ENCODE measurements at places on chromosomes 3 and 15. TPM values are rescaled to one million over a fixed set of nuclear protein-coding genes. Genes with fewer than 3 reads are reported as not detected.

DNA sequence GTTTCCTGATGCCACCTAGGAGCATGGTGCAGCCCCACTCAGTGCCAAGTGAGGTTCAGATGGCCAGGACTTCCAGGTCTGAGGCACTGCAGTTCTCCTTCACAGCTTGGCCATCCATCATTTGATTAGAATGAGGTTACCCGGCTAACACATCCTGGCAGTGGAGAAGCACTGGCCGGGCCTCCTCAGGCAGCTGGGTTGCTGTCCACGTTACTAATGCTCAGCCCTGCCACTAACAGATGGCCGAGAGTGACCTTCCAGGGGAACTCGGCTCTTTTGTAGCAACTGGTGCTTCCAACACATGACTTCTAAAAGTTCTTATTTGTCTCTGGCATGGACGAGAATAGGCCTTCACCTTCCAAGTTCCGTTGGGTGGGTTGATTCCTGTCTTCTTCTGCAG, 204.6 kb upstream of the CFAP20DC start:
- no peak for DNase-seq

DNA sequence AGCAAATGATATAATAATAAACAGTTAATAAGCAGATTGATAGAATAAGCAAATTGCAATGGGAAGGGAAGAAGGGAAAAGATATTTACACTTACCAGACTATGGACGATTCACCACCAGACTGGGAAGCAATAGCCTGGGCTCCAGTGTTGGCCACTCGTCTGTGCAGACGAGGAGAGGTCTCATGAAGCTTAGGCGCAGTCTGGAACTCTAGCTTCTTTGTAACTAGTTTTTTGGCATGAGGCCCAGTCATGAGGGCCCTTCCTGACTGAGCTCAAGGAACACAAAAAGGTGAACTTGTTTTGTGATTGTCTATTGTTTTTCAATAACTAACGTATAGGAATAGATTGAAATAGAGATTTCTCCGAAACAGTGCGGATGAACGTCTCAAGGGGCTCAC, 63.3 kb upstream of the GATM start:
- no peak for DNase-seq

GRCh38 chr3:37855363-37855970, 6.2 kb upstream of the CTDSPL start:
- DNase-seq, result peak; percentile 56

DNA sequence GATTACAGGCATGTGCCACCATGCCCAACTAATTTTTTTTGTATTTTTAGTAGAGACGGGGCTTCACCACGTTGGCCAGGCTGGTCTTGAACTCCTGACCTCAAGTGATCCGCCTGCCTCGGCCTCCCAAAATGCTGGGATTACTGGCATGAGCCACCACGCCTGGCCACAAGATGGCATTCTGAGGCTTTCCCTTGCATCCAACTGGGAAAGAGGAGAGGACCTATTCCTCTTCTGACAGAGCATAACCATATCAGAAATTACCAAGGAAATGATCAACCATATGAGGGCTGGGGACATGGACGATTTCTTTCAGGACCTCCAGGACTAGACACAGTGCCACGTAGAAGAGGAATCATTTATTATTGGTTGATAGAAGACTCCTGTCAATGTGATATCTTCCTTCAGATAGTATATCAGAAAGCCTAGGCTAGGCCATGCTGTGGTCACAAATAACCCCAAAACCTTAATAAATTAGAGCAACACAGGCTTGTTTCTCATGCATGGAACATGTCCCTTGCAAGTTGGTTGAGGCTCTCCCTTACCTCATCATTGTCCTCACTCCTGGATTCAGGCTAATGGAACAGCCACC, 372.3 kb upstream of the IL12A start:
- DNase-seq, result peak; percentile 51

DNA sequence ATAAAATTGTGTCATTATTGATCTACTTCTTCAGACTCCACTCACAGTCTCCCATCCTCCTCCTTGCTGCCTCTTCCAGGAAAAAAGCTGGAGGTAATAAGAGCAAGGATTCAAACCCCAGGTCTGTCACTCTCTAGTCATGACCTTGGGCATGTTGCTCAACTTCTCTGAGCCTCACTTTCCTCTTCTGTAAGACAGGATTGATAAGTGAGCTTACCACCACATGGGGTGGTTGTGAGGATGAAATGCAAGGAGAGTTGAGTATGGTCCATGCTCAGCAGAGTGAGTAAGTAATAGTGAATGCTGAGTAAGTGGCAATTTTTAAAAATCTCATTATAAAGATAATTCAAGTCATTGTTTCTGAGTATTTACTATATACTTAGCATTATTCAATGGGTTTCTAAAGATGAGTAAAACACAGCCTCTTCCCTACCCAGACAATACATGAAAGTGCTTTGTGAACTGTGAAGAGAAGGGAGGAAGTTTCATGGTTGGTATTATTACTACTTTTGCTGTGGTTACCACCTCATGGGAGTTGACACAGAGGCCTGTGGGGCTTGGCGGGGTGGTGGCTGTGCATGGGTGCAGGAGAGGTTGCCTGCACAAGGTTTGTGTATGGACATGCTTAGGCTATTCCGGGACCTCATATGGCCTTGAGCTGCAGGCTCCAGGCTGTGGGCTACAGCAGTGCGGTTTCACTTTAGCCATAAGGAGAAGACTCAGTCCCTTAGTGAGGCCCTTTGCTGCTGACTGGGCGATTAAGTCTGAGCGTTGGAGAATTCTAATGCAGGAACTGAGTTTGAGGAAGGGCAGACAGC, 30.0 kb downstream of the SLC6A11 start:
- no peak for DNase-seq

DNA sequence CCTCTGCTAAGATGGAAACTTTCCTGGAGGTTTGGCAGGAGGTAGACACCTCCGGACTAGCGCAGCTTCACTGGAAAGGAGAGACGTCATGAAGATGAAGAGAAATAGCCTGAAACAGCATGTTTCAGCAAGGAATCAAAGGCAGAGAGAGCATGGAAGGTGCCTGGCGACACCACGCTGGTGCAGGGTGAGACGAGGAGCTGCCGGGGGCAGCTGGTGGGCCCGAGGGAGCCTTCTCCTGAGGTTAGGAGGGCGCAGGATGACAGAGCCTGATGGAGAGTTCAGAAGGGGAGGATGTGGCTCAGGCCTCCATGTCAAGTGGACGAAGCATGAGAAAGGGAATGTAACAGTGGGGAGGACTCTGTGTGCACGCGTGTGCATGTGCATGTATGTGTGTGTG, 113.6 kb downstream of the TPRA1 start:
- DNase-seq, result no peak

- no peak for DNase-seq
These were observed 167.7 kb downstream of the NEK10 start for GRCh38 chr3:27201492-27201891.

Gene SGO1
- total RNA-seq, result 19.3 TPM

Gene GCNT3
- total RNA-seq, result 2.2 TPM

Gene OR5H1
- total RNA-seq, result not detected

Gene AMT
- total RNA-seq, result 0.11 TPM

Gene SPATA12
- 0.32 TPM for total RNA-seq

Gene CNTN6
- not detected for total RNA-seq
